Hindlimb muscle (tissue), 1 donor: ENCODE measurements at places on chromosomes 3 and 15.

GRCh38 chr3:150783920-150784746, 21.2 kb upstream of the SIAH2 start:
- no peak for DNase-seq

- no peak for DNase-seq
Observed at GRCh38 chr3:33057320-33058298, 39.3 kb downstream of the GLB1 start.

- no peak for DNase-seq
Observed at GRCh38 chr3:28973609-28974008, 307.3 kb upstream of the RBMS3 start.

- DNase-seq, result no peak
Observed at GRCh38 chr15:100612539-100612938, 10.2 kb downstream of the ASB7 start.

DNA sequence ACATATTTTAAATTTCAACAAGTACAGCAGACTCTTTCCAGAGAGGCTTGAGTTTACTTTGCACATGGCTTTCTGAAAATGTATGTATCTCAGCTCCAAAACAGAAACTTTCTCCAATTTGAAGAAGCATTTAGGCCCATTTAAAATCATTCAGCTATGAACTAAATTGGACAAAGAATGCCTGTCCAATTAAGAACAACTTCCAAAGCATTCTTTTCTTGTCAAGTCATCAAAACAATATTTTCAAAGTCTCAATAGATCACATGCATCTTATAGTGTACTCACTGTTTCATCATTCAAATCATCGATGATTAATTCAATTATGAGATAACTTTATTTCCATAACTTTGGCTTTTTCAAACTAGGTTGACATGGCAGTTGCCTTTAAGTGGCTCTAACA, 95.2 kb downstream of the KBTBD8 start:
- DNase-seq, result no peak

DNA sequence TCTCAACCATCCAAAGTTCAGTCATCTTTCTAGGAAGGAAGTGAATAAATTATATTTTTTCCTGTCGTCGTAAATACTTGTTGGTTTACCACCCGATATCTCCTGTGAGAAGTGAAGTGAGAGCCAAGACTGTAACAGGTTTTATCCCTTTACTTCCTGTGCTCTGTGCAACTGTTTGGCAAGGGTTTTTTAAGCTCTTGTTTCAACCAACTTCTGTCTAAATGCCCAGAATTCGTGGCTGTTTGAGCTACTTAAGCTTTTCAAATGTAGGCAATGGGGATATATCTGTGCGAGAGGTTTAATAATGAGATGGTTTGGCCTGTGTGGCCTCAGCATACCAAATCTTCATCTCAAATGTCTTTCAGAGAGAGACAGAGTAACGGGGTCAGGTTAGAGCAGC, 134.7 kb downstream of the LRTM1 start:
- peak; percentile 19 for DNase-seq

GRCh38 chr3:122955916-122956692, 71.5 kb downstream of the SEMA5B start:
- no peak for DNase-seq

DNA sequence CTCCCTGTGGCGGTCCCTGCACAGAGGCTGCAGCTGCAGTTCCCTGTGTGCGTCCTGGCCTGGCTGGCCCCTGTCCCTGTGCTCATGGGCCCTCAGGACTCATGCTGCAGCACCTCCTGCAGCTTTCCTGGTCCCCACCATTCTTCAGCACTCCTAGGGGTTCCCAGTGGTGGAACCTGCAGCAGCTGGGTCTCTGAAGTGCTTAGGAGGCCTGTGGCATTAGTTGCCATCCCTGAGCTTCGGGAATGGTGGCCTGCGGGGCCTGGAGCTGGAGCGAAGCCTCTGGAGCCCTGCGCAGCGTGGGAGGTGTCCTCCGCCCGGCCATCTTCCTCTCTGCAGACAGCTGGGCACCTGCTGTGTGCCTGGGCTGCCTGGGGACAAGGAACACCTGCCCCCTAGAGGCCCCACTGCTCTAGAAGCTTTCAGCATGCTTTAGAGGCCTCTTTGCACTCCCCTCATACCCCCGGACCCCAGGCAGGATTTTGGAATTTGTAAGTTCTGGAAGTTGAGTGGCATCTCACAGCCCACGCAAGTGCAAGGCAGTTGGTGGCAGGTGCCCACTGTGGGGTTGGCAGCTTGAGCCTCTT, 13.1 kb downstream of the PLXNA1 start:
- no peak for DNase-seq

- no peak for DNase-seq
Observed at GRCh38 chr3:36579746-36580145, 184.6 kb downstream of the DCLK3 start.

DNA sequence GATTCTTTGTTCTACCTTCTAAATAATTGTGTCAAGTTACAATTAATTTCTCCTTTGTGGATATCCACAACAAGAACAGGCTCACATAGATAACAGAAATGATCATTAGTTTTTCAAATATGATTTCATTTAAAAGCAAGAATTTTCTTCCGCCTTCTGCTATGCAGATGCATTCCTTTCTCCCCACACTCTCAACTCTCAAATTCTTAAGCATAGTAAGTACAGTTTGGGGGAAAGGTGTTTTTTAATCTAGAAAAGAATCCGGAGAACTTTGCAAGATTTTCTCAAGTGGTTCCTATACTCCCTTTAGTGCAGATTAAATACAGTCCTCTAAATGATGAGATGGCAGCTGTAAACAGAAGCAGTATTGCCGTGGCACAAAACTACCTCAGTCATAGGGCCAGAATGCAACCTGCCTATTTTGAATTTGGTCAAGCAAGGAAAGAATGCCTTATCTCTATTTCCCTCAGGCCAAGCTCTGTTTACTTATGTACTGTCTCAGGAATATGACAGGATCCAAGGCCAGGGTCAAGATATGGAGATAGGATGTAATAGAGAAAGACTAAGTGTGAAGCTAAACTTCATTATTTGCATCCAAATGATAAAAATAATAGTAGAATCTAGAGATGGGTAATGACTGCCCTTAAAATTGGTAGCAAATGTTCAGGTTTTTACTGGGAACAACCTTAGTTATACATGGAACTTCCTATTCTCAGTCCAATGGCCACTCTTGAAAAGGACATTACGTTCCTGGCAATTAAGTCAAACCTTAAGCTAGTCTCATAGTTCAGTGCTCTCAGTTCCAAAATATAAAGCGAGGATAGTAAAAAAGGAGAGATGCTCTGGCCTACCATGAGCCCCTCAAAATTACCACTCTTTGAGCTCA, 77.3 kb upstream of the PHLDB2 start:
- DNase-seq, result no peak

GRCh38 chr3:186273586-186273985, 88.4 kb downstream of the DGKG start:
- DNase-seq, result no peak

GRCh38 chr3:60933824-60934223, 317.4 kb downstream of the FHIT start:
- no peak for DNase-seq

- DNase-seq, result no peak
Observed at GRCh38 chr15:52963865-52964264, 173.7 kb upstream of the ONECUT1 start.

- DNase-seq, result no peak
Observed at GRCh38 chr15:30065025-30065801, 17.5 kb upstream of the GOLGA8J start.

DNA sequence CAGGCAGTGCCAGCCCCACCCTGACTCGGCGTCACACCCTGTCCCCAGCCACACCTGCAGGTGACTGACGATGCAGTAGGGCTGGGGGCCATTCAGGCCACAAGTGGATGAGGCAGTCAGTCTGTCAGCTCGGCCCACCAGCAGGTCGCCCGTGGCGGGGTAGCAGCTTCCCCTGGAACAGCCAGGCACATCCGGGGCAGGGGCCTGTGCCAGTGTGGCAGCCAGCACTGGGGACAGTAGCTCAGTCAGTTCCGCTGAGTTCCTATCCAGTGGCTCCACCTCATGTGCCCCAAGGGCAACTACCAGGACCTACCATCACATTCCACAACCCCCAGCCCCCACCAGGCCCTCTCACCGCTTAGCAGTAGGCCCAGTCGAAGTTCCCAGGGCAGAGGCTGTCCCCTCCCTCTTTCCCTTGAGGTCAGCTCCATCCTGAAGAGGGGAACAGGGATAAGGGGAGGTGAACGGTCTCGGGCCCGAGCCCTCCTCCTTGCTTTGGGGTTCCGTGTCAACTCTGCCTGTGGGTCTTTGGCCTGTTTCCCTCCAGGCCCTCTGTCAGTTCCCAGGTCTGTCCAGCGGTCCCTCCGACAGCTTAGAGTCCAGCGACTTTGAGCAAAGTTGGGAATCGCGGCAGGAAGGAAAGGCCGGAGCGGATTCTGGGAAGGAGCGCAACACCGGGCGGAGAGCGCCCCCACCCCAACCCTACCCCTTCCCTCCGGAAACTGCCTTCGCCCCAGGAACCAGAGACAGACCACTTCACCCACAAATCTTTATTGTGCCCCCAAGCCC, at the start of gene LAMB2:
LAMB2 (minus strand) TSS at position 614 of the 789 bp plus-strand sequence; CDS start at position 431, 183 bp downstream.
- DNase-seq, result peak; percentile 84

GRCh38 chr15:71400294-71400693, 285.0 kb downstream of the THSD4 start:
- peak; percentile 81 for DNase-seq

- no peak for DNase-seq
Observed at GRCh38 chr3:136512381-136512780, 239.8 kb downstream of the STAG1 start.

DNA sequence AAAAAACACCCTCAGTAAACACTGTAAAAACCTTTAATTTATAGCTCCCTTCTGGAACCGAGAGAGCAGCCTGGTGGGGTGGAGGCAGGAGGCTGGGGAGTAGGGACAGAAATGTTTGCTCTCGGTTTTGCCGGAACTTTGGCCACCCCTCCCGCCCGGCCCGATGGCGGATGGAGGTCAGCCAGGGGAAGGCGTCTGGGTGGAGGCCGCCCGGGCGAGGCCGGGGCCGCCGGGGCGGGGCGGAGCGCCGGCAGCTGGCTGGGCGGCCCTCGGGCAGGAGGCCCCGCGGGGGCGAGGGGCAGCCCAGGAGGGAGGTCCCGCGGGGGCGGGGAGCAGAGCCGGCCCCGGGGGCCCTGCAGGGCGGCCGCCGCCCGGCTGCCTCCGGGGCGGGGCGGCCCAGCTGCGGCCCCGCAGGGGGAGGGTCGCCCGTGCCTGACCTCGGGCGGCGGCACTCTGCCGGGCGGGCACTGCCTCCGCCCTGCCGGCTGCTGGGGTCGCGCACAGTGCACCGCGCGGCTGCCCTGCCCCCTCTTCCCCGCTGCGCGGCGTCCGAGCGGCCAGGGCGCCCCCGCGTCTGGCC, 829 bp upstream of the SKIL start:
- DNase-seq, result peak; percentile 86

- no peak for DNase-seq
Observed at GRCh38 chr15:85753791-85754452, 40.8 kb downstream of the KLHL25 start.

DNA sequence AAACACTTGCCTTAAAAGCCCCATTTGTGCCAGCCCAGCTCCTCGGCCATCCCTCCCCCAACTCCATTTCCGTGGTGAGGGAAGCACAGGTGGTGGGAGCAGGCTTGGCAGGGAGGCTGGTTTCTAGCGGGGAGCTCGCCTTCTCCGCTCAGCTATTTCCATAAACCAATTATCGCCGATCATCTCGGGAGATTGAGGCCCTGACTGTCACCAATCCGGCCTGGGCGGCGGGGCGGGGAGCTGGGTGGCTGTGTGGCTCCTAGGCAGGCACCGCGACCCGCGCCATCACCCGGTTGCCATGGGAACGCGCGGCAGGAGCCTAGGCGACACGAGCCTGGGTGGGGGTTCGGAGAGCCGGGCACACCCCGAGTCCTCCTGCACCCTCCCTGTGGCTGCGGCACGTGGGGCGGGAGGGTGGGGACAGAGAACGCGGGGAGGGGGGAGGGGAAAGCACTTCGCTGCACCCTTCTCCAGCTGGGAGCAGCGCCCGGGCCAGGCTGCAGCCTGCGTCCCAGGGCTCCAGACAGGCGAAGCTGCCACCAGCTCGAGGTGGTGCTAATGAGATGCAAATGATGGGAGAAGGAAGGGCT, 9.3 kb downstream of the CCDC33 start:
- no peak for DNase-seq

DNA sequence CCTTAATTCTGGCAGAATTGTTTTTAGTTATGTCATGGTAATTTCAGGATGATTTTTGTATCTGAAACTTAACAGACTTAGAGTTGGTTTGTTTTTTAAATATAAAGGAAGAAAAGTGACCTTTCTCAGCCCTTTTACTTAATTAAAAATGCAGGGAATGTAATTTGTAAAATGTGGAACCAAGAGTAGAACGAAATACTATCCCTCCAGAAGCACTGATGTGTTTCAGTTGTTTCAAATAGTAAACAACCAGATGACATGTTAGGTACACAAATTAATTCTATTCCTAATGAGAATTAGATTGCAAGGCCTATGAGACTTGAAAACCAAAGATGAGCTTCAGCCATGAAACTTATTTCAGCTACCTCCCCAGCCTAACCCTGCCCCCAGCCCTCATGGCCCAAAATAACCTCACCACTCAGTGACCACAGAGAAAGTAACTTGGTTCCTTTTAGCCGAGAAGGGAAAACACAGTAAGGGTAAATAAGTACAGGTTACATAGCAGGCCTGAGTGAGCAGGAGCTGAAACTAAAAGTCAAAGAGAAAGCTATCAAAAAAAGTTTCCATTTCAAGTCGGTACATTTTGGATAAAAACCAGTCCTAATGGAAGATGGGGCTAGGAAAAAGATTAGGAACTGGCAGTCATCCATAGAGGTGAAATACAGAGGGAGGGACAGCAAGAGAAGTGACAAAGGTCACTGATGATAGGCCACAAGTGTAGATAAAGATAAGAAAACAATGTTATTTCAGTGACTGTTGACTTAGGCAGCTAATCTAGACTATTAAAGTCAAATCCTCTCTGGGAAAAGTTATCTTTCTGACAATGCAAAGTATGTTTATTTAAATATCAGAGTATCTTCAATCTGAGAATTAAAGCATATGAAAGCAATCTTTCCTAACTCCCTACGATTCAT, 23.2 kb downstream of the SENP8 start:
- no peak for DNase-seq

DNA sequence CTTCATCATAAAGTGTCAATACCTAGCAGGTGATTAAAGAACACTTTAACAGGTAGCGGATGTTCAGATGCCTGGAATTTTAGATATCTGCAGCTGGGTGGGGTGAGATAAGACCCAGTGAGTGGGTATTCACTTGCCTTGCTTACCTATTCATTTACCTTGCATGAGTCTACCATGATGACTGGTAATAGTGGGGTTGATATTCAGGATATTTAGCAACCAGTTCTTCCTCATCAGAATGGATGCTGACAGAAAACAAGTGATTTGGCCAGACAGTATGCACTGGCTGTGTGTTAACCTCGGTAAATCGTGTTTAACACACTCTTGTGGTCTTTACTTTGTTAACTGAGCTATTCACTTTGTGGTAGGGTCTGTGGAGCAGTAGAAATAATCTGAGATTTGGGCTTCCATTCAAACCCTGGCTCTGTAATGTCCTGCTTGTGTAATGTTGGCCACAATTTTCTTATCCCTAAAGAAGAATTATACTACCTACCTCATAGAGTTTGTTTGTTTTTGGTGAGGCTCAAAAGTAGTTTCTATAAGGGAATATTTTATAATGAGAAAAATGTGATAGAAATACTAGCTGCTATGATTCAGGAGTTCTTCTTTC, 391.9 kb upstream of the TBL1XR1 start:
- DNase-seq, result no peak

- DNase-seq, result no peak
Observed at GRCh38 chr3:72597756-72598195, 250.5 kb downstream of the SHQ1 start.

- no peak for DNase-seq
Observed at GRCh38 chr3:194996746-194997145, 274.2 kb downstream of the XXYLT1 start.

GRCh38 chr3:32041316-32041715, 59.8 kb downstream of the ZNF860 start:
- no peak for DNase-seq

GRCh38 chr3:149947231-149947630, 23.5 kb downstream of the PFN2 start:
- DNase-seq, result no peak
